Right lung (tissue), 10 donors: ENCODE measurements at places on chromosomes 2 and 18.
A peak's percentile ranks its signal among the peaks of the same experiment; 100 is the strongest.

DNA sequence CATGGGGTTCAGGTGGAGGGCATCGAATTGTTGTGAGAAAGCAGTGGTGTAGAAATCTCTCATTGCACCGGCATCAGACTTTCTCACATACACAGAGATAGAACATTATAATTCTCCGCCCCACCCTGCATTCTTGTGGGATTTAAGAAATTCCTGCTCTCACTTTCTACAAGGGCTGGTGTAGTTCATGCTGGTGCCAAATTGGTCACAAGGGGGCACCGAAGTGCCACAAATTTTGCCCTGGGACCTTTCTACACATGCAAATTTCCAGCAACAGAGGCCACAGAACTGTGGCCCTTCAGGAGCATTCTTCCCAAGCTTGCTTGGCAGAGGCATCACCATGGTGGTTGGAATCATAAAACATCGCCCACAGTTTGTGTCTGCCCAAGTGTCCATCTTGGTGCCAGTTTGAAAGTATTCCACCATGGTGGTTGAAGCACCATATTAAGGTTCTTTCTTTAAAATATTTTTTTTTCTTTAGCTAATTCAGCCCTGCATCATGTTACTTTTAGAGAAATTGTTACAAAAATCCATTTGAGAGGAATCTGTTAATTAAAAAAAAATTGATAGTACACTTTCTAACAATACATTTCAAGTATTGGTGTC, 521.2 kb upstream of the FANCL start:
- DNase-seq: peak; percentile 21

DNA sequence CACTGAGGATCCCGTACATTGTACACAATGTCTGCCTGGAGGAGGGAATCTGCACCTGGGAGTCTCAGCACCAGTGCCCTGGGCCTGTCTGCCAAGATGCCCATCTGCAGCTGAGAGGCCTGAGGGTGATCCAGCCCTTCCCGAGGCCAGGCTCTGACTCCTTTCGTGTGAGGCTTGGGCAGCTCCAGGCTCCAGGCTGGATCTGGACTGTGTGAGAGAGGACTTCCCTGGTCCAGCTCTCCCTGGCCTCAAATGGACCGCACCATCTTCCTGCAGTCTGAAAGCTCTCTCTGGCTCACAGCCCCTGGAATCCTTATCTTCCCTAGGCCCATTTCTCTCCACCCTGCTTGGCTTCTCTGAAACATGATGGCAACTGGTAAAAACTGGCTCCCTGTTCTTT, 324.6 kb downstream of the DYSF start:
- DNase-seq: no peak

- DNase-seq: no peak
Measured at GRCh38 chr2:74364533-74365505, 15.3 kb downstream of the DCTN1 start.

- no peak for DNase-seq
Measured at GRCh38 chr2:140416577-140416976, 1636.4 kb upstream of the NXPH2 start.

DNA sequence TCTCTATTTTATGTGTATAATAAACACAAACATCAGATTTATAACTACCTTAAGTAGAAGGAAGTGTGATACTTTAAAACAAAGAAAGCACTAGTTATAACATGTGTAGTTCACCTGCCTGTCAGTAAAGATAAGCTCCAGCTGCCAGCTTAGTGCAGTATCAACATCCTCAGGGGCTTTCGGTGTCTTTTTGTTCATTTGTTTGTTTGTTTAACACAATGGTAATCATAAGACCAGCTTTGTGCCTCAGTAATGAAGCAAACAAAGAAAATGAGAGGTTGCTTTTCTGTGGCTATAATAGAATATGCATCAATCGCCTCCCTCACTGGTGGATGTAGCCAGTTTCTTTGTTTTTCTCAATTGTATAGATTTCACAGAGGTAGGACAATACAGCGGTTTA, 1499.0 kb upstream of the TMEFF2 start:
- no peak for DNase-seq
